Eye (tissue), 1 donor: ENCODE measurements at places on chromosomes 13 and 19.

DNA sequence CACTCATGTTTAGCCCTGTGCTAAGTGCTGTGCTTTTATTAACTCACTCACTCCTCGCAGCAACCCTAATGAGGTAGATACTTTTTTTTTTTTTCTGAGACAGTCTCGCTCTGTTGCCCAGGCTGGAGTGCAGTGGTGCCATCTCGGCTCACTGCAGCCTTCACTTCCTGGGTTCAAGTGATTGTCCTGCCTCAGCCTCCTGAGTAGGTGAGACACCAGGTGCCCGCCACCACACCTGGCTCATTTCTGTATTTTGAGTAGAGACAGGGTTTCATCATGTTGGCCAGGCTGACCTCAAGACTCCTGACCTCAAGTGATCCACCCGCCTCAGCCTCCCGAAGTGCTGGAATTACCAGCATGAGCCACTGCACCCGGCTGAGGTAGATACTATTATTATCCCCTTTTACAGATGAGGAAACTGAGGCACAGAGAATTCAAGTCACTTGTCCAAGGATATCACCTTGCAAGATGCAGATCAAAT is 2.5 kb downstream of the ITPKC start:
- DNase-seq: no peak

DNA sequence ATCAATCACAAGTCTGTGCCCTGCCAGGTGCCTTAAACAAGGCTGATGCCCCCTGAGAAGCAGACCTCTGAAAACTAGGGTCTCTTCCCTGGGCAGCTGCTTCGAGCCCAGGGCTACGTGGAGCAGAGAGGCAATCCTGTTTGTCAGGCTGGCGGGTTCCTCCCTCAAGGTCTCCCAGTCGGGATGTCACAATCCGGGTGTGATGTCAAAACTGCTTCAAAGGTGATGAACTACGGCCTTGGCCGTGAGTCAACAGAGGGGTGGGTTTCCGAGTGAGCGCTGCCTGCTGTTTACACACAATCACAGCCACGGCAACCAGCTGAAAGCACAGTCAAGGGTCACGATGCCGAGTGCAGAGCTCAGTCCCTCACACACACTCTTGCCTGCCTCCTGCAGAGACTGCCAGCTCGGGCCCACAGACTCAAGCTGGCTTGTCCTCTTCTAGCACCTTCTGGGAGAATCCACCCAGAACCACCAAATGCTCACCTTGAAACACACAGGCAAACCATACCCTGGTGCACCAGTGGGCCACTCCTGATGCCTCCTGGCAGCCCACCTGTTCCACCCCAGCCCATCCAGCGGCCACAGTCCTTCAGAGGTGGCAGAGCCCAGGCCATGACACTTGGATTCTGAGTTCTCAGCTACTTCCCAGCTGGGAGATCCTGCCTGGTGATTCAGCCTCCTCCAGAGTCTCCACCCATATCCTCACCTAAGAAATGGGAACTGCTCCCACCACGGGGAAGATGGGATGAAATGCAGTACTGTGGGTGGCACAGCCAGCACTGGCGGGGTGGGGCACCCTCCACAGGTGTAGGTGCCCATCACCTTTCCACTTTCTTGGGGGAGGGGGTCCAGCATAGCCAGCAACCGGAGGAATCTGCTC is 6.8 kb downstream of the ELL start:
- DNase-seq: no peak

GRCh38 chr13:110126391-110126961 is 180.5 kb downstream of the COL4A1 start:
- peak; percentile 91 for DNase-seq

- peak; percentile 55 for DNase-seq
Observed at GRCh38 chr13:97879646-97880310, 73.7 kb upstream of the IPO5 start.

- DNase-seq: no peak
Observed at GRCh38 chr13:107348471-107348870, 780.5 kb upstream of the ARGLU1 start.

DNA sequence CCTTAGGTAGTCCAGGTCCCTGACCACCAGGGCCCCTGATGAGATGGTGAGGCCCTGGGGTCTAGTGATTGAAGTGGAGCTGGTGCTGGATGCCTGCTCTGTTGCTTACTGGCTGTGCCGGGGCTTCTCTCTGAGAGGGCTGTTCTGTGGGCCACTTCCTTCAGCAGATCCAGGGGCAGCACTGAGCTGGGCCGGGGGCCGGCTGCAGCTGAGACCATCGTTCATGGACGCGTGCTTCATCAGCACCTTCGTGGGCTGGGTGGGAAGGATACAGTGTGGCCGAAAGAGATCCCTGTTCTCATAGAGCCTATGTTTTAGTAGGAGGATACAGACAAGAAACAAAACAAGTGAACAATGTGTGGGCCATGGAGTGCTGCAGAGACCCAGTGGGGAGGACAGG is 33.2 kb upstream of the TEX29 start:
- no peak for DNase-seq
